Caudate nucleus (tissue), 63 donors: ENCODE measurements at places on chromosomes 1 and 21.

DNA sequence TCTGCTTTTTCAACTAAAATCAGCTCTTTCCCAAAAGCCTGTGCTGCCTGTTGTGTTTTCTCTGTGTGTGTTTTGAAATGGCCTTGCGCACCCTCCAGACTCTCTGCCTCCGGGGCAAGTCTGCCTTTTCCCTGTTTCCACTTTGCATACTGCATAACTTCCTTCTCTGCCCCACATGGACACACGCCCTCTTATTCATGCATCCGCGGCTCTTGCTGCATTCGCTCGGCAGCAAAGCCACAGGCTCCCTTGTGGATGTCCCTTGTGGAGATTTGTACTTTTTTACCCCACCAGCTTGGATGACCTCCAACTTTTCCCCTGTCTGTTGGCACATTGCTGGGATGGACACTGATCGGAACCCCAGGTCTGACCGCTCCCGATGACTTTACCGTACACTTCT lies 147.6 kb downstream of the ADSS2 start:
- no peak for DNase-seq

DNA sequence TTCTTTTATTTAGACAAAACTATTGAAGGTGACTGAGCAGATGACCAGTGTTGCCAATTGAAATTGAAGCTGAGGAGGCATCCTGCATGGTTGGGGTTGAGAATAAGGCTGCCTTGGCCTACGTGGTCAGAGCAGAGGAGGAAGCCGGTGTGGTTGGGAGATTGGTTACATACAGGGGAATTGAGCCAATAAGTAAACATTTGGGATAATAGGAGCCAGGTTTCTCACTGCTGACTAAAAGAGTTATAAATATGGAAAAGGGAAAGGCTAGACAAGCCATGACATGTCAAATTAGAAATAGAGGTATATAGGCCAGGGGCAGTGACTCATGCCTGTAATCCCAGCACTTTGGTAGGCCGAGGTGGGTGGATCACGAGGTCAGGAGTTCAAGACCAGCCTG lies 15.8 kb downstream of the SNX7 start:
- no peak for DNase-seq

DNA sequence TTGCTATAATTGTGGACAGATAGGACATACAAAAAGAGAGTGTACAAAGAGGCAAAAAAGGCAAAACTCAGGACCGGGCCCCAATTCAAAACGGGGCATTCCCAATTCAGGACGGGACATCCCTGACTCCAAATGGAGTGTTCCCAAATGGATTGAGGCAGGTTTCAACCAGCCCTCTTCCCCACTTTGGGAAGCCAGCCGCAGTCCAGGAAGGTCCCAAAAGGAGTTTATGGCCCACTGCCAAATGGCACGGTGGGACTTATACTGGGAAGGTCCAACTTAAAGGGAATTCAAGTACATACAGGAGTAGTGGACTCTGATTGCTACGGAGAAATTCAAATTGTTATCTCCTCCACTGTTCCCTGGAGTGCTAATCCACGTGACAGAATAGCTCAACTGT lies 3.5 kb upstream of the ZNF669 start:
- no peak for DNase-seq

DNA sequence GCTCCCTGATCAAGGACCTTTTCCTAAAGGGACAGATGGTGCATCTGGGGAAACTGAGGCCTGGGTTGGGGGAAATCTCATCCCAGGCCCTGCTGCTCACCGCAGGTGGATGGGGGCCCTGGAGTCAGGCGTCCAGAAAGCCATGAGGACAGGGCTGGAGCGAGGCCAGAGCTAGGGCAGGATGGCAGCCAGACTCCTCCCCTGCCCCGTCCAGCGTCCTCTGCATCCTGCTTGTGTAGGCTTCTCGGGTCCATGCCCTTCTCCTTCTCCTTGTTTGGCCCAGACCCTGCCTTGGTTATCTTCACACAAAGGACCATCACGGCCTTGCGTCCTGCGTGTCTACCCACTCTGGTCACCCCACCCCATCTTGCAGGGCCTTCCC lies 43.0 kb downstream of the TRIM11 start:
- no peak for DNase-seq

DNA sequence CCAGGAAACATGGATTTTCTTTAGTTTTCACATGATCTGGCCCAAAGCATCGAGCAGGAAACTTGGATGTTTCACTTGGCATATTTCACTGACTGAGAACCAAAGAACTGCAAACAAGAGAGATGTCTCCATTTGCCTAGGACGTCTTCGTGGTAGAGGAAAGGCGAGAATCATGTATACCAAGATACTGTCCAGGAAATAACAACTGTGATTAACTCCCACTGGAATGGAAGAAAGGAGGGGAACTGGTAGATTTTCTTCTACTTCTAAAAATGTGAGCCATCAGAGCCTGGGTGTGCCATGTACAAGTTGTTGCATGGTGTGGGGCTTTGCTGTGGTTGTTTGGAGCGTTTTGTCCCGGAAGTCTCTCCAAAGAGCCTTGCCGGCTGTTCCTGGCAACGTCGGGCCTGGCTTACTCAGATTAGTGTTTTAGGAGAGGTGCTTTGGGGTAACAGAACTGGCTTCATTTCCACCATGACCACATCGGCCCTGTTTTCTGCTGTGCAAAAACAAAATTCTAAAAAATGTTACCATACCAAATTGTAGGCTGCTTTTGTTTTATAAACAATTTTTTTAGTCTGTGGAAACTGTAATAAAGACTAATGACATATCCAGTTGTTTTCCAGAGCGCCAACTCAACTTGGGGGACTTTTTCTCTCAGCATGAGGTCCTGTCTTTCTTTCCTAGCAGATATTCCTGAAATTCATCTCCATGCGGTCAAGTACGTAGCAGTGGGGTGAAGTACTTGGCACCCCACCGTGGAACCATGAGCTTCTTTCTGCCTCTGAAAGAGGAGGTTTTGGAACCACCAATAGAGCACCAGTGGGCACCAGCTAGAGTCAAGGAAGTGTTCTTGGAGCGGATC lies 118.3 kb downstream of the TM2D1 start:
- DNase-seq, result no peak

DNA sequence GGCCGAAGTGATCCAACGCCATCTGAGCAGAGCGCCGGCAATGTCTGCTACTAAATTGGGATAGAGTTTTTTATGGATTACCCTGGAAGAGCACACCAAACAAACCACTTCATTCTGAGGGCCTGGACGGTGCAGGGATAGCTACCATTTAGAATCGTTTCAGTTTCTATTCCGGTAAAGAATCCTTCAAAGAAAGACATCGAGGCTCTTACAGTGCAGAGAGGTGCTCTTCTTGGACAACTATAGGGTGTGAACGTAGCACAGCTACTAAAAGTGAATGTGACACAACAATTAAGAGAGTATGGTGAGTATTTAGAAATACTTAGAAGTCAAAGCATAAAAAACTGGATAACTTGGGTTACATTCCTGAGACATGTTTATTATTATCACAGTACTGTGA lies 16.1 kb downstream of the HIVEP3 start:
- no peak for DNase-seq

GRCh38 chr1:19035377-19036040 lies 79.0 kb upstream of the IFFO2 start:
- no peak for DNase-seq

DNA sequence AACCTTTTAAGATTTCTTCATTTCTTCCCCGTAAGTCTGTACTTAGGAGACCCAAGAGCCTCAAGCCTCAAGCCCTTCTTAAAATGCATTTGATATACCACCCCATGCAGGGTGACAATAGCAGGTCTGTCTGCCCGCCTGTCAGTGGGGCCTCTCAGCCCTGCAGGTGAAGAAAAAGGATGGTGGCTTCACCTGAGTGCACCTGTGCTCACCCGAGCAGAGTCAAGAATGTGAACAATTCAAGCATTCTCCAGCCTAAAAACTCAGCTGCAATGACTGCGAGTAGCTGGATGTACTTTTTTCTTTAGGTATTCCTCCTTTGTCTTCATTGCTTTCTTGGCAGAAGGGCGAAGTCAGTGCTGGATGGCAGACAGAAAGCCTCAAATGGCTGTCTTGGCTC lies 203.3 kb downstream of the LMX1A start:
- DNase-seq, result no peak

- DNase-seq, result no peak
Observed at GRCh38 chr1:169468982-169469381, 16.8 kb downstream of the SLC19A2 start.

GRCh38 chr21:33244082-33244778 lies 14.5 kb downstream of the IFNAR2 start:
- no peak for DNase-seq

DNA sequence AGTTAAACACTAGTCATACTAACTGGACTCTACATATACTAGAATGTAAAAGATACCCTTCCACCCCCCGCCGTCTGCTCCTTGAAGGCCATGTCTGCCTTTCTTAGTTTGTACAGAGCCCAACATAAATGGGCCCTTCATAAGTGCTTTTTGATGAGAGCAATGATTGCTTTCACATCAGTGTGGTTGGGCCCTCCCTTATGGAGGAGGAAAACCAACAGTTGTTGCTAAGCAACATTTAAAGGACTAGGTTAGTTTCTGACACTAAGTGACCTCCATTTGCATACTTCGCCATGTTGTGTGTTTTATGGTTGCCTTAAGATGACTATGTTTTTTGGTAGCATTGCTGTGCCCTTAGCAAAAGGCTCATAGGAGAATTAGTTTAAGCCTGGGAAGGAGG lies 182.0 kb upstream of the SGIP1 start:
- no peak for DNase-seq

GRCh38 chr1:151839457-151840403 lies at the start of gene C2CD4D:
C2CD4D (minus strand) TSS chr1:151839820; CDS start chr1:151838989, 831 bp downstream.
- peak; percentile 78 for DNase-seq

- DNase-seq, result no peak
Observed at GRCh38 chr1:25872713-25873112, 2.8 kb downstream of the PAQR7 start.

DNA sequence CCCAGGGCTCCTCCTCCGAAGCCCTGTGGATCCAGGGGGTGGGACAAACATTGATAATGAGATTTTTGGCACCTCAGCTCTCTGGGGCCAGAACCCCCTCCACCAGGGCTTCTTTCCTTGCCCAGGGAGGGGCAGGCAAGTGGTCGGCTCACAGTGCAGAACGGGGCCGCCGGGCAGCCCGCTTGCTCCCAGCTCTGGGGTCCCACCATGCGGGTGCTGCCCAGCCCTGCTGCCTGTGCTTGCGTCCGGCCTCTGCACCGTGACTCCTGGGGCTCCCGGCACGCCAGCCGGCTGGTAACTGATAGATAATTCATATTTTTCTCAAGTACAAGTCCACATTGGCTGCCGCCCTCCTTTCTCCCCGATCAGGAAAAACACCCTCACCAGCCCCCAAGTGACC lies 42.0 kb upstream of the CCDC27 start:
- DNase-seq, result no peak

- DNase-seq, result no peak
Observed at GRCh38 chr1:156814571-156815260, 1.9 kb downstream of the SH2D2A start.

- no peak for DNase-seq
Observed at GRCh38 chr1:38121231-38121680, 74.7 kb upstream of the POU3F1 start.

- DNase-seq, result no peak
Observed at GRCh38 chr1:7225711-7226505, 440.7 kb downstream of the CAMTA1 start.

GRCh38 chr1:178323067-178323466 lies 173.7 kb downstream of the CLEC20A start:
- DNase-seq, result no peak

DNA sequence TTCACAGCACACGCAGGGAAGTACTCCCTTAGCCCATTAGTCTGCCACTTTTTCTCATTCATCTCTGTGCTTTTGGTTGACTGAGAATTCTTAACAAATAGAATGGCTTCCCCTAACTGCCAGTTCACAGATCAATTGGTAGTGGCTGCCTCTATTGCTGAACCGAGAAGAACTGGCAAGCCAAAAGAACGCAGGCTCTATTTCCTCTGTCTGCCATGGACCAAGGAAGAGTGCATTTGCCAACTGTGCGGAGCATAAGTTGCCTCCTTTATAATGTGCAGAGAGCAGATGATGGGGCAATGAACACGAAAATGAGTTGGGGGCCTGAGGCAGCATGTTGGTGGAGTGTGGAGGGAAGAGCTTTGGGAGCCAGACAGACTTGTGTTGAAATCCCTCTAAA lies 483.1 kb upstream of the CAMK1G start:
- no peak for DNase-seq

DNA sequence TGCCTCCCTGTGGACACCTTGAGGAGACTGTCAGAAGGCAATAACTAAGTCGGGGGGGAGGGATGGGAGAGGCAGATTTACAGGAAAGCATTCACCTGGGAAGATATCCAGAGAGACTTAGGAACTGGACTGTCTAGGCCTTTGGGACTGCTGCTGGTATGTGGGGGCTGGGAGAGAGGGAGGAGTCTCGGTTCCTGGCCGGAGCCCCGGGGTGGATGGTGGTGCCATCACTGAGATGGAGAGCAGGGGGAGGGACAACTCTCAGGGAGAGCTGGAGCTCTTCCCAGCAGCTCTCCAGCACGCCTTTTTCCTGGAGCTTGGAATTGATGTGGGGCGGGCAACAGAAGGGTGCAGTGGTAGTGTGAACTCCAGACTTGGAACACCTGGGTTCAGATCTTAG lies 22.1 kb downstream of the PTPRF start:
- peak; percentile 71 for DNase-seq

DNA sequence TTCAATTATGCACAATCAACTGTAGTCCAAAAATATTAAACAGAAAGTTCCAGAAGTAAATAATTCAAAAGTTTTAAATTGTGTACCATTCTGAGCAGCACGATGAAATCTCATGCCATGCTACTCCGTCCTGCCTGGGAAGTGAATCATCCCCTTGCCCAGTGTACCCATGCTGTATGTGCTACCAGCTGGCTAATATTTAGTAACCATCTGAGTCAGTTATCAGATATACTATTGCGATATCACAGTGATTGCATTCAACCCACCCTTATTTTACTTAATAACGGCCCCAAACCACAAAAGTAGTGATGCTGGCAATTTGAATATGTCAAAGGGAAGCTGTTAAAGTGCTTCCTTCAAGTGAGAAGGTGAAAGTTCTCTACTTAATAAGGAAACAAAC lies 56.2 kb downstream of the EVI5 start:
- no peak for DNase-seq

DNA sequence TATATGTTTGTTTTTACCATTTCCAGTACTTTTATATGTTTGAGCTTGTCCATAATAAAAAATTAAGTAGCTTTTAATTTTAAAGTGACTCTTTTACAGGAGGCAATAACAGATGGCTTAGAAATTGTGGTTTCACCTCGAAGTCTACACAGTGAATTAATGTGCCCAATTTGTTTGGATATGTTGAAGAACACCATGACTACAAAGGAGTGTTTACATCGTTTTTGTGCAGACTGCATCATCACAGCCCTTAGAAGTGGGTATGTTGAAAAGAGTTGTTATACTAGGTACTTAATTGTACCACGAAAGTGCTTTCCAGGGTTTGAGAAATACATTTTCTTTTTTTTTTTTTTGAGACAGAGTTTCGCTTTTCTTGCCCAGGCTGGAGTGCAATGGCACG lies 46.1 kb downstream of the RNF2 start:
- DNase-seq, result no peak

- DNase-seq, result no peak
Observed at GRCh38 chr1:21946836-21947587, 9.9 kb upstream of the HSPG2 start.

GRCh38 chr1:22887491-22887890 lies 85.2 kb downstream of the LACTBL1 start:
- no peak for DNase-seq

GRCh38 chr1:60527567-60527966 lies 454.0 kb upstream of the C1orf87 start:
- no peak for DNase-seq
